GM23248 (cell line): ENCODE measurements at places on chromosomes 16 and 17.

- peak; percentile 9 for DNase-seq
These were observed 1.5 kb downstream of the HLF start for GRCh38 chr17:55266051-55266957.

DNA sequence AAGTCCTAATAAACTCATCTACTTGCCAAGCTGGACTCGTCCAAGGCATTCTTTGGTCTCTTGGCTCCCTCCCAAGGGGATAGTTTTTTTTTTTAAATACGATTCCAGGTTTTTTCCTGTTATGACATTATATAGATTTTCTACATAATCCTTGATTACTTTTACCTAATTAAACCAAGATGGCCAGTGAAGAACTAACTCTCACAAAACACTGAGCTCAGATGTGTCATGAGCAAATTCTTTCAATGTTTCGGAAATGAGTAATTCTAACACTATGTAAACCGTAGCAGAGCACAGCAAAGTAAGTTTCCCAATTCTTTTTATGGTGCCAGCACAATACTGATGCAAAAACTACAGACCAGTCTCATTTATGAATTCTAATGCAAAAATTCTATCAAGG, 1.8 kb downstream of the ZNF23 start:
- DNase-seq, result peak; percentile 91

GRCh38 chr17:17758941-17759563, 77.7 kb downstream of the SREBF1 start:
- DNase-seq, result no peak

- DNase-seq, result no peak
These were observed 69.4 kb upstream of the NKD1 start for GRCh38 chr16:50478773-50479149.

- DNase-seq, result no peak
These were observed 38.9 kb downstream of the SHCBP1 start for GRCh38 chr16:46582313-46582712.

GRCh38 chr17:70119983-70120382, 45.0 kb downstream of the KCNJ16 start:
- DNase-seq, result peak; percentile 43
